GM19239 (cell line): ENCODE measurements at places on chromosomes 13 and 19.

DNA sequence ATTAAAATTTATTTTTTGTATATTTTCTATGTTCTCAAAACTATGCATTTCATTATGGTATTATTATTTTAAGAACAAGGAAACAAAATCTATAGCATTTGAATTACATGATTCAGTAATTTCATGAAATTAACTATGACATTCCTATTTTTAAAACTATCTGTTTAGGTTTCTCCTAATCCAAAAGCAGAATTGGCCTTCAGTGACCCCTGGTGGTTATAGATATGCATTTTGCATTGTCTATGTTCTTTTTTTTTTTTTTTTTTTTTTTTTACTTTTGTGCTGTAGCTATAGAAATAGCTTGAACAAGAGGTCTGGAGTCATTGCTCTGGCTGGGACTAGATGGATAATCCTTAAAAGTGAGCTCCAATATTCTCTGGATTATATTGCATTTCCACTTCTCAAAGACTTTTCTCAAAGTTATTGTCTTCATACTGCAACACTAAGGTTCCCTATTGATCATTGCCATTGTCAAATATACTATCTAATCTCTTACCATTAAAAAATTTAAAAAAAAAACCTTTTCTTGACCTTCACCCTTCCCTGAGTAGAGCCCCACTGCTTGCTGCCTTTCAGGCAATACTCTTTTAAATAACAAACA is 15.9 kb upstream of the DNAJC3 start:
- no peak for DNase-seq

- DNase-seq, result no peak
Measured at GRCh38 chr19:17536955-17537354, 18.5 kb upstream of the COLGALT1 start.

- DNase-seq, result no peak
Measured at GRCh38 chr13:106560821-106561220, 7.1 kb downstream of the ARGLU1 start.

GRCh38 chr13:95391362-95391761 is 90.1 kb upstream of the ABCC4 start:
- DNase-seq, result no peak

DNA sequence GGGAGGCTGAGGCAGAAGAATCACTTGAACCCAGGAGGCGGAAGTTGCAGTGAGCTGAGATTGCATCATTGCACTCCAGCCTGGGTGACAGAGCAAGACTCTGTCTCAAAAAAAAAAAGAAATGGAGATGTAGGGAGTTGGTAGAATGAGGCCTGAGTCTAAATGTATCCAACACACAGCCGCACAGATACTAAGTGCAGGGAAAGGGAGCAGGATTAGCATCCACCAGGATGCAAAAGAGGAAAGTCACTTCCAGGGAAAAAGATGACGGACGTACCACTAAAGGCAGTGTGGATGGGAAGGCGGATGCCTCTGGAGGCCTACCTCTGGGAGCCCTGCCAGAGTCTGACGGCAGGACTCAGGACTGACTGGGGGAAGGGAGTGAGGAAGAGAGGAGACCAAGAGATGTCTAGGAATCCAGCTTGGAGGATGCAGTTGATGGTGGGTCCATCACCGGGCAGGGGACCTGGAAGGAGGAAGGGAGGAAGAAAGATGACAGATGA is 6.8 kb downstream of the FAM98C start:
- no peak for DNase-seq

- peak; percentile 23 for DNase-seq
Measured at GRCh38 chr13:45441633-45442032, 23.1 kb upstream of the COG3 start.

DNA sequence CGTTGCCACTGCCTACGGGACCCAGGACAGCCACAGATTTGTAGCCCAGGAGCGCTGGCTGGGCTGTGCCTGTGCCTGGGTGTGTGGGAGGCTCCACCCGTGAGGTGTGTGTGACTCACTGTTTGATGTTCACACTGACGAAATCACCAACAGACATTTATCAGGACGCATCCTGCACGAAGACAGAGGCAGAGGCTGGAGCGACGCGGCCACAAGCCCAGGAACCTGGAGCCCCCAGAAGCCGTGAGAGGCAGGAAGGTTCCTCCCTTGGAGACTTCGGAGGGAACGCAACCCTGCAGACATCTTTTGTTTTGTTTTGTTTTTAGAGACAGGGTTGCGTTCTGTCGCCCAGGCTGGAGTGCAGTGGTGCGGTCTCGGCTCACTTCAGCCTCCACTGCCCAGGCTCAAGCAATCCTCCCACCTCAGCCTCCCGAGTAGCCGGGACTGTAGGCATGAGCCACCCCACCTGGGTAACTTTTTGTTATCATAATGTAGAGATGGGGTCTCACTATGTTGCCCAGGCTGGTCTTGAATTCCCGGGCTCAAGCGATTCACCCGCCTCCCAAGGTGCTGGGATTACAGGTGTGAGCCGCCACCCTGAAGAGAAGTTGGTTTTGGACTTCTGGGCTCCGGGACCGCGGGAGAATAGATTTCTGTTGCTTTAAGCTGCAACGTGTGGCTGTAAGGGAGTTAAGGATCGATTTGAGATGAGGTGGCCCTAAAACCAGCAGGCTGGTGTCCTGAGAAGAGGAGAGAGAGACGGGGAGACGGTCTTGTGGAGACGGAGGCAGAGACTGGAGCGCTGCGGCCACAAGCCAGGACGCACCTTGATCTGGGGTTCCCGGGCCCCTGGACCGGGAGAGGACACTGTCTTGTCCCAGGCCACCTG is 24.9 kb upstream of the WDR18 start:
- DNase-seq, result no peak

GRCh38 chr19:47438793-47439220 is 19.5 kb upstream of the MEIS3 start:
- DNase-seq, result no peak

DNA sequence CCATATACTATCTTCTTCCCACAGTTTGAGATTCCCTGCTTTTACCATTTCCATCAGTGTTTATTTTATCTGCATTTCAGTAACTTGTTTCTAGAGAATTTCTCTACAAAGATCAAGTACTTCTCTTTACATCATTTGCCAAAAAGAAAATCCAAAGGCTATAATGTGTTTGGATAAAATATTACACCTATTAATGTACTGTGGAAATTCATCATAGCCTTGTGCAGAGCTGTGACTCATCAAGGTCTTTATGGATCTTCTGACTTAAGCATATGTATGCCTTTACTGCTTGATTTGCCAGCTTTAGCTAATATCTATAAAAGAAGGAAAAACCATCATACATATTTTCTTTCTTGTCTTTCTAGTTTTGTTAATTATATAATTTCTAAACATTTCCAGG is 9.6 kb upstream of the HTR2A start:
- DNase-seq, result no peak

- no peak for DNase-seq
Measured at GRCh38 chr19:14147797-14148605, 11.6 kb upstream of the ASF1B start.

DNA sequence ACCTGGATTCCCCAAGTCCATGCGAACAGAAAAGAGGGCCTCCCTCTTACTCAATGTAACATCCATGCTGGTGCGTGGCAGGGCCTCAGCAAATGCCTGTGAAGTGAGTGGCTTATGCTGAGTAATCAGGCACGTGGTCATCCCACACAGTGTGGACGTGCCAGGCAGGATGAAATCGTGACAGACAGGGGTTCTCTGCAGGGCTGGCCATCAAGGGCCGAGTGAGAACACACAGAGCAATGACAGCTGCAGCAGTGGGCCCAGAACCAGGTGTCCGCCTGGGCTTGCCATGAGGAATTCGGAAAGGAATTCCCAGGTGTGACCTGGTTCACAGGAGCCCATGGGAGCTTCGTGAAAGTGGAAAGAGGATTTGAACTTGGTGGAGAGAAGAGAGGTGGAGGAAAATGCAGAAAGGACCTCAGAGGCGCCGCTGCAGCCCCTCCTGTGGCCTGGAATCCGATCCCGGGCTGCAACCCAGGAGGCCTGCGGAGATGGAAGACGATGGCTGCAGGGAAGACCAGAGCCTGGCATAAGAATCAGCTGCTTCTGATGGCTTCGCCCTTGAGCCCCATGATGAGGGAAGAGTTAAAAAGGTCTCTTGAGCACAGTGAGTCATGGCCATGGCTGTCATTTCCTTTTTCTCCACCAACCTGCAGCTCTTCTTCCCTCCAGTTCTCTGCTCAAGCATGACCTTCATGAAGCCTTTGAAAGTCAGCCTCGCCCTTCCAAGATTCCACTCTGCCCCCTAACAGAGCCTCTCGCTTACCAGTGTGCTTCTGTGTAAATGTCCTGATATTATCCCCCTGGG is 34.6 kb upstream of the SOX1 start:
- DNase-seq, result no peak

DNA sequence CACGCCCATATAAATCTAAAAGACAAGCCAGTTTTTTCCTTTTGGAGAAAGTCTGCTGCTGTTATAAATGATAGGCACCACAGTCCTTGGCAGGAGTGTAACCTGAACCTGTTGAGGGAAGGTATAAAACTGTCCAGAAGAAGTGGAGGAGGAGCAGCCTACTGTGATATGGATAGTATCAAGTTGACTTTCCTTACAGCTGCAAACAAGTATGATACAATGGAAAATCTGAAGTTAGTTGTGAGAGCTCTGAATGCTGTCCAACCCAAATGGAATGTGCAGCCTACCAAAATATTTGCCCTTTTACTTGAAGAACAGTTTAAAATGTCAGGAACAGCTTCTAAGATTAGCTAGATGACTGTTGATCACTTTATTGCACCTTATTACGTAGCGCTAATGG is 399.6 kb downstream of the FGF14 start:
- no peak for DNase-seq
